H54 (cell line): ENCODE measurements at places on chromosomes 16 and 17.

DNA sequence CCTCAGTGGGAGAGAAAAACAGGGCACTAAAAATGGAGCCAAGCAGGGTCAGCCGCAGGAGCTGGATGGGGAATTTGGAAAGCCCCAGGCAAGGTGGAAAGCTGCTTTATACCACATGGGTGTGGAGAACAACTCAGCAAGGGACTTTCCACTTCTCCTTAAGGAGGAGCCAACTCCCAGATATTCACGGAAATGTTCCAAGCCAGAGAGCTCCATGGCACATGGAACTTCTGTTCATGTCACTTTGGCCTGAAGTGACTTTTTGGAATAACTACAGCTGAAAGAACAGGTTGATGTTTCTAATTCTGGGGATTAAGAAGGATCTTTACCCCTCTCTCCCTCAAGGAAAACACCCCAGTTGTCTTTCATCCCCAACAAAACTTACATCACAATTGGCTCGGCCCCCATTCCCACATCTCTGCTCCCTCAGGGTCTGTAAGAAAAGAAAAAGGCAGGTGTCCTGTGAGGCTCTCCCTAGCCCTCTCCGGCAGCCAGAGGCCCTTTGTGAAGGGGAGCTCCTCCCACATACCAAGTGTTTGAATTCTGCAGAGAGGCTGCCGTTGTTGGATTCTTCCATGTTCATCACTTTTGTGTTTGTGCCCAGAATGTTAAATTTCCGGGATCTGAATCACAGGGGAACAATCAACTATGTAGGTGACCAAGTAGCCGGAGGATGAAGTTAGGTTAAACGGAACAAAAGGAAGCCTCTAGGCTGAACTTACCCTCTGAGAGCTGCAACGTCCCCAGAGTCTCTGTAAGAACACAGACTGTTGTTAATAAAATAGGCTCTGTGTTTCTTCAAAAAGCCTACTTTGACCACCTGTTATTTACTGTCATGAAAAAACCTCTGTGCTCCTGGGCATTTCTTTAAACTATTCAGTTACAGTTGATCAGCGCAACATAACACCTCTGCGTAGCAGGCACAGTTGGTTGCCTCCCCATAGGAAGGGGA is 41.0 kb downstream of the STAT5A start:
- DNase-seq = peak; percentile 55

DNA sequence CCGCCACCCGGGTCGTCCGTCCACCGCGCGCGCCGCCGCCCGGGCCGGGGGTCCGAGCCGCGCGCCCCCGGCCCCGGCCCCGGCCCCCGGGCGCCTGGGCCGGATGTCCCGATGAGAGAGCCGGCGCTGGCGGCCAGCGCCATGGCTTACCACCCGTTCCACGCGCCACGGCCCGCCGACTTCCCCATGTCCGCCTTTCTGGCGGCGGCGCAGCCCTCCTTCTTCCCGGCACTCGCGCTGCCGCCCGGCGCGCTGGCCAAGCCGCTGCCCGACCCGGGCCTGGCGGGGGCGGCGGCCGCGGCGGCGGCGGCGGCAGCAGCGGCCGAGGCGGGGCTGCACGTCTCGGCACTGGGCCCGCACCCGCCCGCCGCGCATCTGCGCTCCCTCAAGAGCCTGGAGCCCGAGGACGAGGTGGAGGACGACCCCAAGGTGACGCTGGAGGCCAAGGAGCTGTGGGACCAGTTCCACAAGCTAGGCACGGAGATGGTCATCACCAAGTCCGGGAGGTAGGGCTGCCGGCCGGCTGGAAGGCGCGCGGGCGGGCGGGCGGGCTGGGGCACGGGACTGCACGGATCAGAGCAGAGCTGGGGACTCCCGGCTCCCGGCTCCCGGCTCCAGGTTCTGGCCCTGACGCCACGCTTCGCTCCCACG is 548 bp downstream of the TBX2 start:
- DNase-seq = peak; percentile 92

GRCh38 chr16:18068477-18068876 is 268.1 kb downstream of the NPIPA8 start:
- DNase-seq = no peak

DNA sequence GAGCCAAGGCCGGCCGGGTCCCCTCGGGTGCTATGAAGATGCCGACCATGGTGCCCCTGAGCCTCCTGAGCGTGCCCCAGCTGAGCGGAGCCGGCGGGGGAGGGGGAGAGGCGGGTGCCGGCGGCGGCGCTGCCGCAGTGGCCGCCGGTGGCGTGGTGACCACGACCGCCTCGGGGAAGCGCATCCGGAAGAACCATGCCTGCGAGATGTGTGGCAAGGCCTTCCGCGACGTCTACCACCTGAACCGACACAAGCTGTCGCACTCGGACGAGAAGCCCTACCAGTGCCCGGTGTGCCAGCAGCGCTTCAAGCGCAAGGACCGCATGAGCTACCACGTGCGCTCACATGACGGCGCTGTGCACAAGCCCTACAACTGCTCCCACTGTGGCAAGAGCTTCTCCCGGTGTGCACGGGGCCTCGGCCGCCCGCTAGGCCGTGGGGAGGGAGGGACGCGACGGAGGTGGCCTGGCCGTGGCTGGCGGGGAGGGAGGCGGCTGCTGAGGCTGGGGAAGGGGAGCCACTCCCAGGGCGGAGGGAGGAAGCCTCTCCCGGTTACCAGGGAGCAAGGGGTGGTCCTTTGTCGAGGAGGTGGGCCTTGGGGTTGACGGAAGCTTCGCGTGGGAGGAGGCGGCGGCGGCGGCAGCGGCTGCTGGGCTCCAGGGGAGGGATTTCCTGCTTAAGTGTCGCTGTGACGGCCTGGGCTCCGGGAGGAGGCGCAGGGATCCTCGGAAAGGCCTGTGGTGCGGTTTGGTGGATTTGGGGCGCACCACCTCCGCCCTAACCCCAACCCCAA is 1.3 kb downstream of the MAZ start:
- no peak for DNase-seq

DNA sequence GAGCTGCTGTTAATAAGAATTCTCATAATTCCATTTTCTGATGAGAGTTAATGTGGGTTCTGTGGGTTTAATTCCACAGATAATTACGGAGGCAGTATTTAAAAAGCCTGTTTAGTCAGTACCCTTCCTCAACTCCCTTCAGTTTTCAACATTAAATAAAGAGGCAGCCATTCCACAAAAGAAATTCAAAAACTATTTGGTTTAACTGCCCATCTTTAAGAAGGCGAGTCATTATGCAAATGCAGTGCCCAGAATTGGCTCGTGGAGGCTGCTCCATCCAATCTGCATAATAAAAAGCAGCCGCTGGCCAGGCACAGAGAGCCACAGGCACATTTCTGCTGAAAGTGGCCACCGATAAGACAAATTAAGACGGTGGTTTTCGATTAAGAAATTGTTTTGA is 194.4 kb upstream of the TOX3 start:
- DNase-seq = no peak

- DNase-seq = no peak
These were observed 472 bp upstream of the NME2 start for GRCh38 chr17:51165680-51166197.

DNA sequence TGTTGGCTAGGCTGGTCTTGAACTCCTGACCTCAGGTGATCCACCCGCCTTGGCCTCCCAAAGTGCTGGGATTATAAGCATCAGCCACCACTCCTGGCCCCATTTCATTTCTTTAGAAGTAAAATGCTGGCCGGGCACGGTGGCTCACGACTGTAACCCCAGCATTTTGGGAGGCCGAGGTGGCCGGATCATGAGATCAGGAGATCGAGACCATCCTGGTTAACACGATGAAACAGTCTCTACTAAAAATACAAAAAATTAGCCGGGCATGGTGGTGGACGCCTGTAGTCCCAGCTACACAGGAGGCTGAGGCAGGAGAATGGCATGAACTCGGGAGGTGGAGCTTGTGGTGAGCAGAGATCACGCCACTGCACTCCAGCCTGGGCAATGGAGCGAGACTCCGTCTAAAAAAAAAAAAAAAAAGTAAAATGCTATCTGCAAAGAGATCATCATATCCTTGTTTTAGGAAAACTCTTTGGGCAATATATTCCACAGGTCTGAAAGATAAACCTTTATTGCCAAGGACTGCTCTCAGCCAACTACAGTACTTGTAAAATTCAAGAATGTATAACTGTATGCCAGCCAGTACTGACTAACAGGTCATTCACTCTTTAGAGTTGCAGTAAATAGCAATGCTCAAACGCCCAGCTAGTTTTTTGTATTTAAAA is 3.8 kb downstream of the GJC1 start:
- DNase-seq = no peak

DNA sequence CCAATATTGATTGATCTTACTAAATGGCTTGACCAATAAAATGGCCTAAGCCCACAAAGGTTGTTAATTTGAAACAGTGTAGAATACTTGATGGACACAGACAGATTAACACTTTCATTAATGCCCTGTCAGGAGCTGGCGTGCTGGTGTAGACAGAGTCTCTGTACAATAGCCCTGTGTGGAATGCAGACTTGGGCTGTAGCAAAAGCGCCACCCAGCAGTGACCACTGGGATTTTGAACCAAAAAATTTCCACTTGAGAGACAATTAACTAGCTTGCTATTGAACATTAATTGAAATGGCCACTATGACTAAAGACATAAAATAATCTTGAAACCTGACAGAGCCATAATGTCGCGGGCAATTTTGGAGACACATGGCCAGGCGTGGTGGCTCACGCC is 19.7 kb upstream of the GUCY2D start:
- no peak for DNase-seq

DNA sequence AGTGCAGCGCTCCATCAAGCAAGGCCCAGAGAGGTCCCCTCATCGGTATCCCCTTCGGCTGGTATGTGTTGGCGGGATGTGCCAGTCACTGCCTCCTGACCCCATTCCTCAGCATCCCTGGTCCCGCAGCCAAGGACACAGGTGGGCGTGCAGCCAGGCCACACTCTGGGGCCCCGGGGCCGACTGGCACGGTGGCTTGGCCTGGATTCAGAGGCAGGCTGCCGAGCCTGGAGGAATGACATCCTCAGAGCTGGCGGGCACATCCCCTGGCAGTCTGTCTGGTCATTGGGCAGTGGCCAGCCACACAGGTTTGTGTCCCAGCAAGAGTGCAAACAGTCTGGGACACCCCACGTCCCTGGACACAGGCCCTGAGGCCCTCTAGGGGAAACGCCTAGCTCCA is 111.1 kb downstream of the SDK2 start:
- no peak for DNase-seq

DNA sequence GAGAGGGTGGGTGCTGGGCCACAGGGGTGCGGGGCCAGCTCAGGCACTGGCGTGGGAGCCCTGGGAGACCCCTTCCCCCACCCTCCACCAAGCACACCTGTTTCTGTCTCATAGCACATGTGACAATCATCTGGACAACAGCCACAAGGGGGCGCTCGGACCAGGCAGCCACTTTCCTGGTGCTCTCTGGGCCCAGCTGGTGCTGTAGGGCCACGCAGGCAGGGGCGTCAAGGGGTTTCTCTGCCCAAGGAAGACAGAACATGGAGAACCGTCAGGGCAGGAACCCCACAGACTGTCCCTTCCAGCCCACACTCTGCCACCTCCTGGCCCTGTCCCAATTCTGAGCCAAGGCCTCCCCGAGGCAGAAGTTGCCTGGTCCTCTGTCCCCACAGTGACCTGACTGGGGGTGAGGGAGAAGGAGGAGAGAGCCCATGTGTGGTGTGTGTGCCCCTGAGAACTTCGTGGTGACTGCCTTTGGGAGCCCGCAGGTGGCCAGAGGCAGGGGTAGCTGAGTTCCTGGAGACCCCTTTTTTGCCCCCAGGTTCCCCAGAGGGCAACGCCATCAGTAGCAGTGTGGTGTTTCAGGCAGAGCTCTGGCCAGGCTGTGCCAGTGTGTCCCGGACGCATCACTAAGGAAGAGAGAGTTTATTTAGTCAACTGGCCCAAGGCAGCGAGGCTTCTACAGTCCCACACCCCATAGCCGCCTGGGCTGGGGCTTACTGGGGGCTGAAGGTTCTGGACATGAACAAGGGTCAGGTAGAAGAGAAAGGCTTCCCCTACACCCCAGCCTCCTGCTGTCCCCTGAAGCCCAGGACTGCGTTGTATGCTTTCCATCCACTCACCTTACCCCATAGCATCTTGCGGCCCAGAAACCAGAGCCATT is 3.1 kb upstream of the SETD6 start:
- peak; percentile 58 for DNase-seq

DNA sequence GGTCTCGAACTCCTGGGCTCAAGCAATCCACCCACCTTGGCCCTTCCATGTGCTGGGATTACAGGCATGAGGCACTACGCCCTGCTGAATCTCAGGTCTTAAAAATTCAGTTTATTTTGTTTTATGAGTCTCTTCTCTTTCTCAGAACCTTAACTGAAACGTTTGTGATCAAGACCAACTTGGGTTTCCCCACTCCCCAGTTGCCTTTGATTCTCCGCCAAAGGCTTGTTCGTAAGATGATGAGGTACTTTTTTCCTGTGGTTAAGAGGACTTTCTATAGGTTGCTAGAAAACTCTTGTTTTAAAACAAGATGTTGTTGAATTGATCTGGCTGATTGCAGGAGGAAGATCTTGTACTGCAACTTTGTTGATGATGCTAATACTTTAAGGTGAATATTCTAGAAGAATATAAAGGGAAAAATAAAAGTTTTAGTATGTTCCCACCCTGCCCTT is 11.7 kb downstream of the ABCC1 start:
- DNase-seq = no peak

- DNase-seq = no peak
These were observed 108.2 kb downstream of the N4BP1 start for GRCh38 chr16:48501516-48502377.

- no peak for DNase-seq
These were observed 16.1 kb upstream of the ADAMTS18 start for GRCh38 chr16:77450790-77451487.

- no peak for DNase-seq
These were observed 76.3 kb upstream of the TBC1D3K start for GRCh38 chr17:37847811-37848331.

DNA sequence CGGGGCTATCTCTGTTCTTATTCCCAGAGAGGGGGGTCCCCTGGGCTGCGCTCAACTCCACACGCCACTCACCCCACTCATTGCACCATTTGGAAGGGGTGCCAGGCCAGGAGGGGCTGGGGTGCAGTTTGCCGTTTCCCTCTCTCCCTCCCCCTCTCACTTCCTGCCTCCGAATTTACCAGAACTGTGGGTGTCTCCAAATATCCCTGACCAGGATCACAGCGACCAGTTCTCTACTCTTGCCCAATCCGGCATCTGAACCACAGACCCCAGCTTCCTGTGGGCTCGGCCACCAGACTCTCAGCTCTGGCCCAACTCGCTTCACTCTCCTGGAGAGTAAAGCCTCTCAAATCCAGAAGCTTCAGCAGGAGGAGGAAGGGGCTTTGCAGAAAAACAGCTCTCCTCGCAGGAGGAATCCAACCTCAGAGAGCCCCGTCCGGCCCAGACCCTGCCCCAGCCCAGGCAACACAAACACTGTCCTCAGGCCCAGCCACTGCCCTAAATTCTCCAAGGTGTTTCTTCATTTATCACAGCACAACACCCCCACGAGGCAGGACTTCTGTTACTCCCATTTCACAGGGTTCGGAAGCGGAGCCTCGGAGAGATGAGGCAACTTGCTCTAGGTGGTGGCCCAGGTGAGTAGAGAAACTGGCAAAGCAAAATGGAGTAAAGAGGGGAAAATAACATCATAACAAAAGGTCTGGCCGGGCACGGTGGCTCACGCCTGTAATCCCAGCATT is 423 bp upstream of the ASGR2 start:
- DNase-seq = no peak

DNA sequence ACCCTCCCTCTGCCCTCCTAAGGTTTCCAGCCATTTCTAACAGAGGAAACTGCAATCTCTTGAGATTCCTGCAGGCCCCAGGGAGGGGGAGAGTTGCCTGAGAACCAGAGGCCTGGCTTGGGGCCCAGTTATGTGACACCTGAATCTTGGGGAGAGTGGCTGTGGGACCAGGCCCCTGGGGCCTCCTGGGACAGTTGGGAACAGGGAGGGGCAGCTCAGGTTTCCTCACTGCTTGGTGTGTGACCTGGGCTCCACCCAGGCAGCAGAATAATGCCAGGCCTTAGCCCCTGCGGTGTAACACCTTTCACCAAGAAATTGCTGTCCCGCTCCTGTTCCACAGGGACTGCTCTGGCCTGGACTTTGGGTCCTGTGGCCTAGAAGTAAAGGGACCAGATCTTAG is 44.3 kb upstream of the CRHR1 start:
- DNase-seq = no peak
